ENCODE measurements at places on chromosomes 4 and X.

DNA sequence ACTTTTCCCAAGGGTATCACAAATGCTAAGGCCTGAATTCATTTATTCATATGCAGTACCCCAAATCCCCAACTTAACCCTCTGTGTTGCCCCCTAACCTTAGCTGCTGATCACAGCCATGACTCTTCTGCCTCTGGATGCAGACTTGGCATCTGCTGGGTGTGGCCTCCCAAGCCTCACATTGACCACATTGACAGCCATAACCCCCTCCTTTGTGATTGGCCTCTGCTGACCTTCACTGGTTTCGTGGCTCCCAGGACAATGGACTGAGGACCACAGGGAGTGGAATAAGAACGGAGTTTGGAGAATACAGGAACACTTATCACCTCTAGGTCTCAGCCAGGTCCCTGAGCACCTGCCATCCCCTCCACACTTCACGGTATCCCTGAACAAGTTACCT lies 123.6 kb upstream of the CPEB2 start:
- no peak for DNase-seq

GRCh38 chr4:185933078-185933581 lies 121.1 kb upstream of the SORBS2 start:
- no peak for DNase-seq

GRCh38 chr4:158875455-158875854 lies 106.6 kb downstream of the FNIP2 start:
- DNase-seq = no peak

- no peak for DNase-seq
These were observed 132.8 kb downstream of the PDGFC start for GRCh38 chr4:156838761-156839160.

GRCh38 chr4:183177001-183177400 lies 77.9 kb downstream of the WWC2 start:
- no peak for DNase-seq

DNA sequence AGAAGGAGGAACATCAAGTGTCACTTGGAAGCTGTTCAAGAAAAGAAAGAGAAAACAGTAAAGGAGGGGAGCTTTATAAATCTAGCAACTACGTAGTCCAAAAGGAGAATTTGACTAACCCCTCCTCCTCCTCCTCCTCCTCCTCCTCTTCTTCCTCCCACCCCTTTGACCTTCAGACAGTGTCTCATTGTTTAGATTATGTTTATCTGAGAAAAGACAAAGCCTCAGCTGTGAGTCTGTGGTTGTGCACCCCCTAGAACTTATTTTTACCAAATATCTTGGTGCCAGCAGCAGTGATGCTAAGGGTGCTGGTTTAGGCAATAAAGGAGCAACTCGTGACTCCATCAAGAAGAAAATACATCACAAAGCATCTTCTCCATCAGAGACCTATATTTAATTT lies 68.9 kb upstream of the BMP2K start:
- no peak for DNase-seq

DNA sequence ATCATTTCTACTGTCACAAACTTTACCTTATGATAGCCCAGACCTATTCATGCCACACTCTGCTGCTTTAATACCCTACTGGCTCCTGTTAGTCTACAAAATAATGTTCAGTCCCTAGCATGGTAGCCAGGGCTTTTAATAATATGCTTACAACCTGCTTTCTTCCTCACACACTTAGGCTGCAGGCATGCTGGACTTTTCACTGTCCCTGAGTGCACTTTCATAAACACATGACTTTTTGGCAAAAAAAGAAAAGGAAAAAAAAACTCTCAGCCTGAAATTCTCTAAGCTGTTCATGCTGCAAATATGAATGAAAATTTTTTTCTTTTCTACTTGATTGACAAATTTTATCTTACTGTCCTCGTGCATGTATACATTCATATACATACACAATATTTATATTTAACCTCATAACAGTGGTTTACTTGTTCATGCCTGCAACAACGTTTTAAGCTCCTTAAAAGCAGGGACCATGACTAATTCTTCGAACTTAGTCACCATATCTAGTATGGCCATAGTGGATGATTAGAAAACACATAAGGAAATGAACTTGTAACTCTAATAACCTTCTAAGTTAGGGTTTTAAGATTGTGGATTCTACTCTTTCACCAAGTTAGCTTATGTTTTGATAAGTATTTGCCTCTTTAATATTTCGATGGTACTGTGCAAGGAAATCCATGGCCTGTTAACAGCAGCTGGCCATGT lies 229.5 kb downstream of the SPCS3 start:
- no peak for DNase-seq

GRCh38 chr4:183347566-183347965 lies 25.3 kb upstream of the CLDN24 start:
- DNase-seq = no peak

- no peak for DNase-seq
These were observed 10.7 kb upstream of the YIPF7 start for GRCh38 chr4:44661940-44662622.

GRCh38 chr4:125986307-125986706 lies 671.6 kb downstream of the FAT4 start:
- no peak for DNase-seq

All from ecto neural progenitor cell (in vitro differentiated cells).